Regular cardiac myocyte (primary cell): ENCODE measurements at places on chromosomes 1 and 21. TPM values are rescaled to one million over a fixed set of nuclear protein-coding genes. Genes with fewer than 3 reads are reported as not detected.

Gene TEX38
- not detected in 2 replicates for total RNA-seq

Gene KRTAP19-3
- total RNA-seq: not detected in 2 replicates

Gene MYCL
- 0.58 and 2.3 TPM in 2 replicates for total RNA-seq

Gene MRPL55
- total RNA-seq: 69.1 and 72.9 TPM in 2 replicates
